ENCODE measurements at places on chromosomes 2 and 18.
A peak's percentile ranks its signal among the peaks of the same experiment; 100 is the strongest.

DNA sequence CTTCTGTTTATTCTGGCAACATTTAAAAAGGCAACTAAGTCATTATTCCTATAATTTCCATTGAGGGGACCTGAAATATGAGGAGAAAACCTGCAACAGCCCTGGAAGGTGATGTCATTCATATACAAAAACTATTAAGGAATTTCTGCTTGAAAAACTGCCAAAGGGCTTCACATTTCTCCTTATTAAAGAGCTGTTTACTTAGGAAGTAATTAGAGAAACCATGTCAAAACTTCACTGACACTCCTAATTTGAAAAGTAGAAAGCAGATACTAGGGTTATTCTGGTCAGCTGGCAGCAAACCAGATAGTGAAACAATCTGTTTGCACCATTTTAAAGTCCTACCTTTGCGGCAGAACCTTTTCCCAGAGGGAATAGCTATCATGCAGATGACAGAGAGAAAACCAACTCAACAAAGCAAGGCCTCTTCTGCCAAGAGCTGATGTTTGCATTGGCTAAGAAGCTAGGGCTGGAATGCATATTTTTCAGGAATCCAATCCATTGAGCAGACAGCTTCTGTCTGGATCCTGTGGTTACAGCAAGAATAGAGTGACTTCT, 592.2 kb upstream of the SYT4 start:
- DNase-seq = no peak

GRCh38 chr2:139574371-139574770, 794.2 kb upstream of the NXPH2 start:
- DNase-seq = no peak

DNA sequence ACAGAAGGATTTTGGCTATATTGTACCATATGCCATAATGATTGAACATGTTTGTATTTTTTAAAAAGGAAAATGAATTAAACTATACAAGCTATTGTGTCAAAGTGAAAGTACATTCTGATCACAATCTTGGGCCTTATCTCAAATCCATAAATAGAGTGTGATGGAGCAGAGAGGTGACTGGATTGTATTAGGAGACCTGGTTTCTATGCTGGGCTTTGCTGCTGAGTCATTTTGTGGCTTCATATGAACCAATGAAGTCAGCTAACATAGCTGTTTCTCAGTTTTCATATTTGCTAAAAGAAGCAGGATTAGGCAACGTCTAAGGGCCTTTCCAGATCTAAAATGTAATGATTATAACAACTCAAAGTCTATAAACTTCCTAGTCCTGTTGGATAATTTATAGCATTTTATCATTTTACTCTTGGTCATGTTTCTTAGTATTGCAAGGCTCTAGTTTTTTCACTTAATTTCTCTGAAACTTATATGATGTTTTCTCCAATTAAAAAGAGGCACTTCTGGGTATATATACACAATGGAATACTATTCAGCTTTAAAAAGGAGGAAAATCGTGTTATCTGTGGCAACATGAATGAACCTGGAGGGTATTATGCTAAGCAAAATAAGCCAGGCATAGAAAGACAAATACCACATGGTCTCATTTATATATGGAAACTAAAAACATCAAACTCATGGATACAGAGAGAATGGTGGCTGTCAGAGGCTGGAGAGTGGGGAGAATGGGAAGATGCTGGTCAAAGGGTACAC, 112.3 kb downstream of the MEP1B start:
- peak; percentile 31 for DNase-seq

DNA sequence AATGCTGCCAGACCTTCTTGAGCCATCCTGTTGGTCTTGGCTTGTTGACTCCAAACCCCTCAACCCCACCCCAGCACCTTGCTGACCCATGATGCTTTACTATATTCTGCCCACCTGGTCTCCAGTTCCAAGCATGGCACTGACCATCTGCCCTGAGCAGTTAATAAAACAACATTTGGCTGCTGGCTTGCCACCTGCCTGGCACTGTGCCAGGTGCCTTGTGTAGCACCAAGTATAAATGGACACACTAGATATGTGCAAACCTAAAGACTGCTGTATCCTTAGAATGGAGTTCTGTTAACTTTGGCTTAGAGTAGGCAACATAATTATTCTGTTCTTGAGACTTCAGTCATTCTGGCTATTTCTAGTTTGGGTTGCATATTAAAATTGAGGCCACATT, 91.4 kb downstream of the ACSL3 start:
- DNase-seq = no peak

DNA sequence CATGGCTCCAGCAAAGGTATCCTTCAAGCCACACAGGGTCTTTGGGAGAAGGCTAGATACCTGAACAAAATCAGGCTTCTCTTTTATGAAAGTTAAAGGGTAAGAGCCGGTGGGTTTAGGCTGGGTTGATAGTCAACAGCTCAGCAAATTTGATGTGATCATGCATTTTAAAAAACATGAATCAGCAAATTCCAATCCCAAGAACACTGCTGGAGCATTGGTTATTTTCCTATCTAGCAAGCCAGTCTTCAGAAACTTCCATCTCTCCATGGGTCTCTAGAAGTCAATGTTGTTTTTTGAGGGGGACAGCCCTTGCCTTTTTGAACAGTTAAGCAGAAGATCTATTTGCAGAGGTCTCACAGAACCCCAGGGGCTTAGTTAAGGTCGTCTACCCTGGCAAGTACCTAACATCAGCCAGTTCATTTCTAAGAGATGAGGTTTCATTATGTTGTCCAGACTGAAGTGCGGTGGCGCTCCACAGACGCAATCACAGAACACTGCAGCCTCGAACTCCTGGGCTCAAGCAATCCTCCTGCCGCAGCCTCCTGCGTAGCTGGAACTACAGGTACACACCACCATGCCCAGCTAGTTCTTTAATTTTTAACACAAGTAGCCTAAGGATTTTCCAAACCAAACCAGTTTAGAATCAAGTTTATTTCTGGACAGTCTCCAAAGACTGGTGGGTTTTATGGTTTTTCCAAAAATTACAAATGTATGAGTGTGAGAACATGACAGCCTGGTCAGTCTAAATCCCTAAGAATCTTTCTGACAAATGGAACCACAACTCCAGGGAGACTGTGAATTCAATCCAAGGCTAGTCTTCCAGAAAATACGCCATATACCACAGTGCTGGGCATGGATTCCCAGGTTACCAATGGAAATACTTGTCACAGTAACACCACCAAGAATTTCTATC, 4.1 kb upstream of the ZCCHC2 start:
- no peak for DNase-seq

GRCh38 chr18:69968039-69968438, 20.4 kb upstream of the CD226 start:
- DNase-seq = peak; percentile 71

DNA sequence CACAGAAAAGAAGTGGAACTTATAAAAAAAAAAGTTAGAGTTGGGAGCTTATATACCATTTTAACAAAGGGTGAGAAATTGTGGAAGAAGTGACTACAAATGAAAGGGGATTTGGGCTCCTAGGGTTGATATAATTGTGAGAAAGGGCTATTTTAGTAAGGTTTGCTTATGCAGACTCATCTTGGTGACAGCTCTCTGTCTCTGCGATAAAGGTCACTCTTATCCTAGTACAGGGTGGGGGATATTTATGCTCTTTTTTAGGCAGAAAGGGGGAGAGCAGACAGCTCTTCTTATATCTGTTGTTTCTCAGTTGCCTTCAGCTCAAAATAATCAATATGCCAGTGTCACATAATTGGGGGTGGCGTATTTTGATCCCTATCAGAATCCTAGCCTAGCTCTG, 31.3 kb upstream of the CHMP1B start:
- DNase-seq = no peak

Data from T-helper 1 cell (primary cell).